ENCODE measurements at places on chromosomes 3 and 15.

DNA sequence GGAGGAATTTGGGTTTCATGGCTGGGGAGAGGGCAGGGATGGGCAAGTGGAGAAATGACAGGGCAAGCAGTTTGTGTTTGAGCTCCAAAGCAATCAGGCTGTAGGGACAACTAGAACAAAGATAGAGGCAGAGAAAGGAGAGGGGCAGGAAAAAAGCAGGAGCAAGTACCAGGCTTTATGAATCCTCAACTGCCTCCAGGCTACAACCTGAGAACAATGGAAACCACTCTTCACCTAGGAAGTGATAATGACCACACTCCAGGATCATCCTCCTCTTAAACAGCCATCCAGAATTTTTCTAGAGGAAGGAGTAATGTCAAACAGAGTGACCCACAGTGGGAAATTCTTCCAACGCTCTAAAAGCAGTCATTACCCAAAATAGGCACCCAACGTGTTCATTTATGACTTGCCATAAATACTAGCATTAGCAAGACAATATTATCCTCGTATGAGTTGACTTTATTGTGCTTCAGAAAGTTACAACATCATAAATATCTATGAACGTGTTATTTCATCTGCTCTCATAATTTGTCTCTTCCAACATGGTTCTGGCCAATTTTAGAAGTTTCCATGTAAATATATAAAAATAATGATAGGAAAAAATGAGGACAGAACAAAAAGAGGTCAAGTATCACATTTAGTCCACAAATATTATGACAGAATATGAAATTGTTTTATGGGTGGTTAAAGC lies 50.5 kb downstream of the TNFAIP8L3 start:
- DNase-seq, result no peak

DNA sequence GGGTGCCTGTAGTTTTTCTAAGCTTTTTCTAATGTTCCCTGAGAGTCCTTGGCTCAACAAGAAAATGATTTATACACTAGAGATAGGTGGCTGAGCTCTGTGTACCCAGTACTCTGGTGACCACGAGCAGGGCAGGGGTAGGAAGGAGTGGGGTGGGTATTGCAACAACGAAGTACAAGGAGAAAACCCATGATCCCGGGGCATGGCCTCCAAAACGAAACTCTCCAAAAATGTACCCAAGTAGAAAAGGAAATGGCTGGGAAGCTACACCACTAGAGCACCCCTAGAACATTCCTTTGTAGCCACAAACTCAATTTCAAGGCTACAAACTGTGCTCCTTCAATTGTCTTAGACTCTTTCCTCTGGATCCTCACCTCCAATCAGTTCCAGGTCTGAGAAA lies 138.9 kb downstream of the DUT start:
- DNase-seq, result no peak

GRCh38 chr3:183178833-183179549 lies 16.5 kb upstream of the LAMP3 start:
- no peak for DNase-seq

DNA sequence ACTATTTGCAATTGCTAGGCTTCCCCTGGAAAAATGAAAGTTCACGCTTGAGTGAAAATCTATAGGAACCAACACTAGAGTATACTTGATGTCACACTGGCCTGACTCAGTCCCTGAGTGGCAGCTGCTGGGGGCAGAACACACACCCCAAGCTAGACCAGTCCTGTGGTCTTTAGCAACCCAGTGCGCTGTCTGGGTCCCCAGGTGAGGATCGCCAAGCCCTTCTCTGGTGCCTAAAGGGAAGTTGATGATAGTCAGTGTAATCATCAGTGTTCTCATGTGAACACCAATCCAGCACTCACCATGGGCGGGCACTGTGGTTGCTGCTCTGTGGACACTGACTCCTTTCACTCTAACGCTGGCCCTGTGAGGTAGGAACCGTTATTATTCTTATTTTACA lies 11.2 kb downstream of the ALDH1A3 start:
- no peak for DNase-seq

GRCh38 chr3:71265365-71265915 lies 318.1 kb downstream of the FOXP1 start:
- DNase-seq, result no peak

DNA sequence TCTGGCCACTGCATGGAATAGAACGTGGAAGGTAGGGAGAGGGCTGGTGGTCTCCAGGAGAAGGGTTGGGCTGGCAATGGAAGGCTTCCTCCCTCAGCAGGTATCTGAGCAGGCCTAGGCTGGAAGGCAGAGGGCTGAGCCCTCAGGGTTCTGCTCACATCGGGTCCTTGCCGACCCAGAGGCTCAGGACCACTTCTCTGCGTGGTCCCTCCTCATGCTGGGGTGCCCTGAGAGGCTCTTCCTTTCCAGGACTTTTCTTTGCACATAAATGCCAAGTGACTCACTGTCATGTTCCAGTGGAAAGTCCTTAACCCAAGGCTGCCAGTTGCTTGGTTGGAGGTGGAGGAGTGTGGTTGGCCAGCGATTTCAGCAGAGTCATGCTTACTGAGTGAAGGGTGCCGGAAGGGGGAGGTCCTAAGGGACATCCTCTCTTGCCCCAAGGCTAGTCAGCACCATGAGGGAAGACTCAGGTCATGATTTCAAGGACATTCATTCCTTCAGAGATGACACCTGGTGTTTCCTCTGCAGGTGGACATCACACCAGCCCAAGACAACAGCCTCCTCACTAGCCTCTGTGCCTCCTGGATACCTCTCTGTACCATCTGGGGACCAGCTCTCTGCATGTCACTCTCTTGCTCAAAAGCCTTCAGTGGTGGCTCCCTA lies 8.2 kb downstream of the SLC6A6 start:
- no peak for DNase-seq

DNA sequence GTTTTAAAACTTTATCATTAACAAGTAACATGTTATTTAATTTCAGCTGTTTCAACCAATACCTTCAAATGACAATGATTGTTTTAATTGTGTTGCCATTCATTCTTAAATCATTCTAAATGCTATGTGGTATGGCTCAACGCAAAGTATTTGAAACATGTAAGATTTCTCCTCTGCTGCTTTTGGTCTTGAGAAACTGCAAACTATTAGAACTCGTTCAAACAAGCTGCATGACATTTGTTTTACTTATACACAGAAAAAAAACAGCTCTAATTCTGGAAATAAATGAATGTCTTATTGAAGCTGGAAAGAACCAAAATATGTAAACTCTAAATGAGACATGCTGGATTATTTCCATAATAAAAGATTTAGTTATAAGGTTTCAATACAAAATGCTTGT lies 29.3 kb downstream of the FBN1 start:
- DNase-seq, result no peak

DNA sequence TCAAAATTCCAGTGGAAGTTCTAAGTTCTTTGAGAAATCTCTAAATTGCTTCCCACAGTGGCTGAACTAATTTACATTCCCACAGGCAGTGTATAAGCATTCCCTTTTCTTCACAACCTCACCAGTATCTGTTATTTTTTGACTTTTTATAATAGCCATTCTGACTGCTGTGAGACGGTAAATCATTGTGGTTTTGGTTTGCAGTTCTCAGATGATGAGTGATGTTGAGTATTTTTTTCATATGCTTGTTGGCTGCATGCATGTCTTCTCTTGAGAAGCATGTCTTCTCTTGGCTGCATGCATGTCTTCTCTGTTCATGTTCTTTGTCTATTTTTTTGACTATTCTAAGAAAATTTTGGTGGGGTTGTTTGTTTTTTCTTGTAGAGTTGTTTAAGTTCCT lies 499.6 kb upstream of the CCDC54 start:
- DNase-seq, result no peak

DNA sequence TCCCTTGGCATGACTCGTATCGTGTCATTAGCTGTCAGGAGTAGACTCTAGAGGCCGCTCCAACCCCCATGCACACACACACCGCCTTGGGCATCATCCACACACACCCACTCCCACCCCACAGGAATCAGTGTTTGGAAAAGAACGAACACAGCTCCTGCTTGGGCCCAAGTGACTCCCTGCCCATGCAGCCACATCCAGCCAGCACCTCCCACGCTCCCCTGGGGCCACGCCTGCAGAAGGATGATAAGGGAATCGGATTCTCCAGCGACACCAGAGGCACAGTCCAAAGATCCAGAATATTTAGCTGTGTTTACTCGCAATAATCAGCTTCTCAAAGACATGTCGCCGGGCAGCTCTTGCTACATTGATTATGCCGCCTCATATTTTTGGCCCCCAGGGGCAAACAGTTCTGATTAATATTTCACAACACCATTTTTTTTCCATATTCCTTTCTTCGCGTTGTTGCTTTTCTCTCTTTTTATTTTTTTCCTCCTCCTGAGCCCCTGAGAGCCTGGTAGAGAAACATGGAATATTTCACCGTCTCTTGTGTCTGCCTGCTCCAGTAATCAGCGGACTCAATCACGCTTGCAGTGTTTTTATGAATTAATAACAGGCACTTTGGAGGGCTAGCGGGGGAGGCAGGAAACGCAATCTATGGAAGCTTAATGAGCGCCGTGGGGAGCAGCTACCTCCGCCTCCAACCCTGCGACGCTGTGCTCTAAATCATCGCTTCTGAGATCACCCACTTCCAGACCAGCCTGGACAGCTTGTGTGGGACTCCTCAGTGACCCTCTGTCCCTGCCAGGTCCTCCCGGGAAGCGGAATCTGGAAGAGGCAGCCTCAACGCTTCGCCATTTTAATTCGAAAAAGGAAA lies 221.4 kb downstream of the TLE3 start:
- no peak for DNase-seq

DNA sequence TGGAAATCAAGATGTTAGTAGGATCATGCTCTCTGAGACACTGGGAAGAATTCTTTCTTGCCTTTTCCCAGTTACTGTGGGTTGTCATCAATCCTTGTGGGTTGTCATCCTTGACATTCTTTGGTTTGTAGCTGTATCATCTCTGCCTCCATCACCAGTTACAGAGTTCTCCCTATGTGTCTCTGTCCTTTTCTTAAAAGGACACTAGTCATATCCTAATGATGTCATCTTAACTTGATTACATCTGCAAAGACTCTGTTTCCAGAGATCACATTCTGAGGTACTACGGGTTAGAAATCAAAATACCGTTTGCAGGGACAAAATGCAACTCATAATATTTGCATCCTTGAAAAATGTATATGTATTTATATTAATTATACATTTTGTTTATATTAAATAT lies 500.4 kb downstream of the ZBBX start:
- DNase-seq, result no peak

GRCh38 chr3:45647148-45647619 lies 42.0 kb upstream of the SACM1L start:
- DNase-seq, result no peak

GRCh38 chr3:18445401-18446148 lies 20.4 kb upstream of the SATB1 start:
- DNase-seq, result no peak

DNA sequence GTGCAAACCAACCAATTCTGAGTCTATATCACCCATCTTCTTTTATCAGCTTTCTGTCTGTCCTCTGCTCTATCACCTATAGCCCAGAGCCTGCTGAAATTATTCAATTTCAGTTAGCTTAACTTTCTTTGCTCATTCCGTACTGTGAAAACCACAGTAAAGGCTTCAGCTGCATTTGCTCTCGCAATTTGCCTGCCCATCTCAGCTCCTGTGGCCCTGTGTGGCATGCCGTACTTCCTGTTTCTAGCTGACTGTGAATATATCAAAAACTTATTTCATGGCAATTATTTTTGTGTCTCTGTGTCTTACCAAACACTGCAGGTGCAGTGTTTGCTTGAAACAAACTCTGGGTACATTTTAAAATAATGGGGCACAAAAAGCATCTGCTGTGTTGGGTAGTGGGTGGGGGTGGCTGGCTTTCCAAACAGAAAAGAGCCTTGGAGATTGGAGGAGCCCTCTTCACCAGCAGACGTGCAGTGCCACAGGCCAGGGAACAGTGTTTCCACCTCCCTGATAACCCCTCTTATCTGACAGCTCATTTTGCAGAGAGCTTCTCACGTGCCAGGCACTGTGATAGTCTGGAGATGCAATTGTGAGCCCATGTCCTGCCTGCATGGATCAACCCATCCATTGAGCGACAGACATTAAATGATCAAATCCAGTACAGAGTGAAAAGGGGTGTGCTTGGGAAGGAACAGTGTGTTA lies 45.2 kb downstream of the GASK1A start:
- DNase-seq, result no peak

- no peak for DNase-seq
Observed at GRCh38 chr3:46467562-46467961, 2.9 kb upstream of the LTF start.

DNA sequence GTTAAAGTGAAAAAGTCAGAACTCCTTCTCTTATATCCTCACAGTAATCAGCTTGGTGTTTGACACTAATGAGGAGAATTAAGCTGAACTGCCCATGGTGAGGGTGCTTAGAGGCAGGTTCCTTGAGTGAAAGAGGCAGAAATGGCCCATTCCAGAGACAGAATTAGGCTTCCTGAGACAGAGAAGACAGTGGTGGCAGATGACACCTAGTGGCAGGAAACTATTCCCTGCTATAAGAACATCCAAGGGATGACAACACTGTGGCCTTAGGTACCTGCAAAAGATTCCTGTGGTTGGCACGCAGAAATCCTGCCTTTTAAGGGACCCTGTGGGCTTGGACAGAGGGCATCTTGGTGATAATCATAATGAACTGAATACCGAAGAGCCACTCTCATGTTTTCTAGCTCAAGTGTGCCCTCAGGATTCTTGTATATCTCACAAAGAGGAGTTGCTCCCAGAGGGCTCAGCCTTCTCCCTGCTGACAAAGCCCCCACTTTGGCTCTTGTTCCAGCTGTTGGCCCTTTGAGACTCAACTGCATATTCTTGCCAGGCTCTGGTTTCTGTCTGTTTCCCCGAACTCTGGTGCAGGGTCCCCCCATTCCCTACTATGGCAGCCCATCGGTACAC lies 56.0 kb downstream of the KBTBD12 start:
- DNase-seq, result no peak

GRCh38 chr15:70024521-70024920 lies 73.2 kb downstream of the TLE3 start:
- no peak for DNase-seq

GRCh38 chr15:37015035-37015434 lies 85.3 kb downstream of the MEIS2 start:
- no peak for DNase-seq

GRCh38 chr3:51581524-51581923 lies 43.0 kb downstream of the RAD54L2 start:
- DNase-seq, result no peak

GRCh38 chr3:119580067-119580760 lies 922 bp downstream of the ADPRH start:
- DNase-seq, result peak; percentile 42
